ENCODE measurements at places on chromosomes 13 and 19.

- DNase-seq: no peak
Measured at GRCh38 chr19:30602661-30603350, 230.6 kb downstream of the ZNF536 start.

DNA sequence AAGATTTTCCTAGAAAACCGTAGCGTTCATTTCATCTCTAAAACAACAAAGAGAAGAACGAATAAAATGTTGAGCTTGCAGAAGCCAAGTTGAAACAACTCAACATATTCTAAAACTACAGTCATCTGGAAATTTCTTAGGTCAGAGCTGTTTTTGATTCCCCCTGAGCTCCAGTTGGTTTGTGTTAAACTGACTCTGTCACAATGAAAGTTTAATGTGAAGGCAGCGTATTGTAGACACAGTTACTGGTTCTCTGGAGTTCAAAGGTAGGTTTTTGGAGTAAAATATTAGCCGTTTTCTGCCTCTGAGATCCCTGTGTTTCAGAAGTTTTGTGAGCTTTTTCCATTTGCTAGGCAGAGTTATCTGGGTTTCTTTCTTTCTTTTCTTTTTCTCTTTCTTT is 2.2 kb downstream of the ARHGEF7 start:
- DNase-seq: no peak

DNA sequence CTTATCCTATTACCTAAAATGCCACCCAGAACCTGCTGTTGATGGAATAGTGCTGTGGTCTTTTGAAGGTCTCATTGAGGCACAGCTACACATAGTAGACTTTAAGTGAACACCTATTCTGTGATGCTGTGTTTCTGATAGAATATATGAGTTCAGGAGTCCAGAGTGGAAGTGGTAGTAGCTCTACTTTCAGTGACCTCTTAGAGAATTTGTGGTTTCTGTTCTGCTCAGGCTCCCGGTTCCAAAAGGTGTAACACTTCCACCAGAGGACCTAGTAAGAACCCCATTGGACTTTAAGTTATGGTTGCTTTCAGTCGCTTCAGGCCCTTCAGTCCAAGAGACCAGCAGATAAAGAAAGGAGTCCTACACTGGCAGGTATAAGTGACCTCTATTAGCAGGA is 11.4 kb upstream of the MYCBP2 start:
- no peak for DNase-seq

DNA sequence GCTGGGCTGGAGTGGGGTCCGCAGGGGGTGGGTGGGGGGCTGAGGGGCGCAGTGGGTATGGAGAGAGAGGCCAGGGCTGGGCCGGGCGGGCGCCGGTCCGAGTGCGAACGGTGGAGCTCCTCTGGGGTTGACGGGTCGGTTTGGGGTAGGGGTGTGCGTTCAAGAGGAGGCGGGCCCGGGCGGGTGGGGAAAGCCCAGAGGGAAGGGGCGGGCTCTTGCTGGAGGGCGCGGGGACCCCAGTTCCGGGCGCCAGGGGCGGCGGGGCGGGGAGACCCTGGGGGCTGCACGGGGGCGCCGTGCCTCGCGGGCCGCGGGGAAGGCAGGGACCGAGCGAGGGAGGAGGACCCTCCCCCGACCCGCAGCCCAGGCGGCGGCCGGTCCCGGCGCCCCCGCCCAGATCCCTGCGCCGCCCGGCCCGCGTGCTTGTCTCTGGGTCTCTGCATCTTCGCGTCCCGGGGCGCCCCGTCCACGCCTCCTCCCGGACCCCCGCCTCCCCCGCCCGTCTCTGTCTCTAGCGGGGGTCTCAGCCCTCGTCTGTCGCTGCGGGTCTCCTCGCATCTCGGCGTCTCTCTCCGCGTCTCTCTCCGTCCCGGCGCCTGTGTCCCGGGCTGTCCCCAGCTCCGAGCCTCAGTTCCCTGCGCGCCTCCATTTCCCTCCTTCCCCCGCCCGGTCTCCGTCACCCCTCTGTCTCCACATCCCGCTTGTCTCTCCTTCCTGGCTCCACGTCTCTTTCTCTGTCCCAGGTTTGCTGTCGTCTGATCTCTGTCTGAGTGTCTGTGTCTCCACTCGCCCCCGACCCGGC is 8.3 kb upstream of the SHISA7 start:
- no peak for DNase-seq

GRCh38 chr19:35023428-35023827 is 6.8 kb upstream of the SCN1B start:
- no peak for DNase-seq

DNA sequence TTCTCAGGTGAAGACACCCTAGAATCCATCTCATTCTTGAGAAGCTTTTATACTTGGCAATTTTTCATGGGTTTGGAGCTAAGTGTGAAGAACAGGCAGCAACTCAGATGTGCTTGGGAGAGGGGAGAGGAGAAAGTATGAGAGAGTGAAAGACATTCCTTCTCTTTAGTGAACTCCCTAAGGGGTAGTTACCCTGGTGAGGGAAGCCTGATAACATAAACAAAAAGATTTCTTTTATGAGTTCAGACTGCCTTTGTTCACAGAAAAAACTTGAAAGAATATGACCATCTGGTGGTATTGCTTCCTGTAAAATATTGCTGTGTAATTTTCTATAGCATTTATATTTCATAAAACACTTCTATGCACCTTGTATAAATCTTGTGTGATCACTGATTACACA is at the start of gene STOML3:
Gene STOML3, minus strand, starts transcription at position 139 of the 400 bp plus-strand sequence. Its CDS starts 110 bp downstream, at position 29.
- no peak for DNase-seq

- DNase-seq: no peak
Measured at GRCh38 chr13:43214124-43214523, 190.7 kb downstream of the DNAJC15 start.

DNA sequence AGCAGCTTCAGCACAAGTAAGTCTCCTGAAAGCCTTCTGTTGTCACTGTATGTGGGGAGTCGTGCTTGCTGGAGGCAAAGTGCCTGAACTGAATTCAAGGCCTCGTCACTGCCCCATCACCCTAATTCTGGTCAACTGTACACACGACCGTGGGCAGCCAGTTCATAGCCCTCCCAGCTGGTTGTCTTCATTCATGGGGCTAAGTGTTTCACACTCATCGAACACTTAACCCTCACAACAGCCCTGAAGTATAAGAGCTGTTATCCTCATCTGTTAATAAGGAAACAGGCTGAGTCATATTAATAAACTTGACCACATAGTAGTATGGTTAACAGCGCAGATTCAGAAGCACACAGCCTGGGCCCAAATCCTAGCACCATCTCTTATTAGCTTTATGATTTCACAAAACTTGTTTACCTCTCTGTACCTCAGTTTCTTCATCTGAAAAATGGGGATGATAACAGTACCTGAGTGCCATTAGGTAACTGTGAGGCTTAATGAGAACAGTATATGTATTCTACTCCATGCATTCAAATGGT is 66.7 kb downstream of the CDADC1 start:
- no peak for DNase-seq

DNA sequence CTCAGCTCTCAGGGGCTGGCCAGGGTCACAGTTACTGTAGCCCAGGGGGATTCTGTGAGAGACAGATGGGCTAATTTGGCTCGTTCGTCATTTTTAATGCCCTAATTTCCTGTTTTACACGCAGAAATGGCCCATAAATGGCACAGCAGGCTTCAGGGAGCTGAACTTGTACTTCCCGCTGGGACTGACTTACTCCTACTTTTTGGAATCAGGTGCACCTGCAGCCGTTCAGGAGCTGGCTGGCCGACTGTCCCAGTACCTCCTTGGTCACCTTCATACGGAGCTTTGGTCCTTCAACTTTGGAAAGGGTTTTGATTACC is 62.4 kb upstream of the URI1 start:
- DNase-seq: no peak

DNA sequence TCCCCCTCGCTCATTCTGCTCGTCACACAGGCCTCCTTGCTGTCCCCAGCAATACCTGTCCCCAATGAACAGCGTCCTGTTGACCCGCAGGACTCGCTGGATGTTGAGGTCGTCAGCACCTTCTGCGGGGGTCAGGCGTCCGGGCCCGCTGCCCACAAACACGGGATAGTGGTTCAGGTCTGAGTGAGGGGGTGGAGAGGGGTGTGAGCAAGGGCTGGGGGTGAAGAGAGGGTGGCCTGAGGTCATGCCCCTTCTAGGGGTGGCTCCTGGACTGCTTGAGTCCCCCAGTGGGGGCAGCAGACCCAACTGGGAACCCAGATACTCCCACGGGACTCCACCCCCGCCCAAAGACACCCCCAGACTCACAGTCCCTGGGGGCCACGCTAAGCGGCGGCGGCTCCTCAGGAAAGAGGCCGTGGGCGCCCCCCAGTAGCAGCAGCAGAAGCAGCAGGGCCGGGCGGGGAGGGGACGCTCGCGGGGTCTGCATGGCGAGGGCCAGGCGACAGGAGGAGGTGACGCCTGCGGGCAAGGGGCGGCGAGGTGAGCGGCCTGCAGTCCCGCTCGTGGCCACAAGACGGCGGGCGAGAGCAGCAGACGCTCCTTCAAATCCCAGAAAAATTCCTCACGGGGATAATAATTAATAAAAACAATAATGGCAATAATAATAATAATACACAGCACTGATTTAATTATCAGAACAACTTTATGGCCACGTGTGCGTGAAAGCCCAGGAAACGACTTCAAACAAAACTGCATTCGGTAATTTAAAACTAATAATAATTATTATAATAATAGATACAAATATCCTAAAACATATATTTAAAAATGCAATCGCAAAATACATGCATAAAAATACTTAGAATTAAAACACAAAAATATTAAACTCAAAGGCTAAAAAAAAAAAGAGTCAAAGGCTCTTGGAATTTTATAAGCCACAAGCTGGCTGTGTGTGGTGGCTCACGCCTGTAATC is 1.2 kb downstream of the SEMA6B start:
- no peak for DNase-seq

- no peak for DNase-seq
Measured at GRCh38 chr13:113421673-113422270, 31.5 kb downstream of the ADPRHL1 start.

GRCh38 chr13:95659500-95659899 is 15.0 kb upstream of the DZIP1 start:
- no peak for DNase-seq

- DNase-seq: no peak
Measured at GRCh38 chr13:83691966-83692365, 190.3 kb downstream of the SLITRK1 start.

GRCh38 chr19:5479958-5480357 is 24.7 kb downstream of the ZNRF4 start:
- no peak for DNase-seq

- no peak for DNase-seq
Measured at GRCh38 chr19:54421521-54421920, 6.3 kb downstream of the TTYH1 start.

DNA sequence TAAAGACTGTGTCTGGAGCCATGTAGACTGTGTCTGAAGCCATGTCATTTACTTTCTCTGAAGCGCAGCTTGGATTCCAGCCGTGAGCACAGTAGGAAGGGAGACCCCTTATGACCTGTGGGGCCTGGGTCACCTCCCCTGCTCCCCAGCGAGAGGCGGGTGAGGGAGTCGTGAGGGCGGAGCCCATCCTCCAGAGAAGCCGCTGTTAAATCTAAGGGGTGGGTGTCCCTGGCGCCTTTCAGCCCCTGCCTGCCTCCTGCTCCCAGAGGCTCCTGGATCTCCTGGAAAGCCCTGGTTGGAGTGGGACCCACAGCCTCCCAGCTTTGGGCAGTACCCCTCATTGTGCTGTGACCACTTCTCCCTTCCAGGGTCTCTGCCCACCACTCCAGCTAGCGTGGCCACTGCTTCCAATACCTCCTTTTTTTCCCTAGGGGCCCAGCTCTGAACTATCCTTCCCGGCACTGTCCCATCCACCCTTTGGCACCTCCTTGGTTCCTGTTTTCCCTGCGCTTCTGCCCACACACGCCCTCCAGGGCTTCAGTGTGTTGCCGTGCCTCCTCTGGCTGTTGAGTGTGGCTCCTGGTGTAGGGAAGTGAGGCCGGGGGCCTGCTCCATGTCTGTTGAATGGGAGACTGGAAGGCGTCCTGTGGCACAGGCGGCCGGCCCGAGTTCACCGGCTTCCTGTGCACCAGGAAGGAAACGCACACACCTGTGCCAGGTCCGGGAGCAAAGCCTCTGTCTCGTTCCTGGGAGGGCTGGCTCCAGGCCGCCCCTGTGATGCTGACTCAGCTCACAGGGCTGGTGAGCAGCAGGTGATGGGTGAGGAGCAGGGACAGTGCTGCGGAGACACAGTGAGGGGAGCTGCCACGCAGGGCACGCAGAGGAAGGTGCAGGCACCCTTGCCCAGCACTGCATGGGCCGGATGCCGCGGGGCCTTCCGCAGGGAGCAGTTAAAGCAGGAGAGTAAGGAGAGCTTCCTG is 29.4 kb downstream of the ATP4B start:
- DNase-seq: no peak

GRCh38 chr13:88281841-88282240 is 610.7 kb downstream of the SLITRK5 start:
- DNase-seq: no peak

DNA sequence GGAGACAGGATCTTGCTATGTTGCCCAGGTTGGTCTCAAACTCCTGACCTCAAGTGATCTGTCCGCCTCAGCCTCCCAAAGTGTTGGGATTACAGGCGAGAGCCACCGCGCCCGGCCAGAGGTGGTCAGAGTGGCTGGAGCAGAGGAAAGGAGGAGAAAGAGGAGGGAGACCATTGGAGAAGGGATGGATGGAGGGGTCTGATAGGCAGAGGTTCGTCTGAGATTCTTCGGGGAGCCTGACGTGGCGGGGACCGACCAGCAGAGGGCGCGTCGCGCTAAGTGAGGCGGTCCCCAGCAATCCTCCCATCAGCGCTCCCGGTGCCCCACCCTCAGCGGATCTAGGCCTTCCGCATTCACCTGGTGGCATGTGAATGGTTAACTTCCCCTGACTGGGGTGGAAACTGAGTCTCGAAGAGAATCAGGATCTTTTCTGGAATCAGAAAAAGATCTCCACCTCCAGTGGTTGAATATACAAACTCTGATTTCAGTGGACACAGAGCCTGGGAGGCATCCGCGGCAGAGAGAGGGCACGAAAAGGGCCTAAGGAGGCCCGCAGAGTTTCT is 8.8 kb downstream of the GTPBP3 start:
- no peak for DNase-seq

DNA sequence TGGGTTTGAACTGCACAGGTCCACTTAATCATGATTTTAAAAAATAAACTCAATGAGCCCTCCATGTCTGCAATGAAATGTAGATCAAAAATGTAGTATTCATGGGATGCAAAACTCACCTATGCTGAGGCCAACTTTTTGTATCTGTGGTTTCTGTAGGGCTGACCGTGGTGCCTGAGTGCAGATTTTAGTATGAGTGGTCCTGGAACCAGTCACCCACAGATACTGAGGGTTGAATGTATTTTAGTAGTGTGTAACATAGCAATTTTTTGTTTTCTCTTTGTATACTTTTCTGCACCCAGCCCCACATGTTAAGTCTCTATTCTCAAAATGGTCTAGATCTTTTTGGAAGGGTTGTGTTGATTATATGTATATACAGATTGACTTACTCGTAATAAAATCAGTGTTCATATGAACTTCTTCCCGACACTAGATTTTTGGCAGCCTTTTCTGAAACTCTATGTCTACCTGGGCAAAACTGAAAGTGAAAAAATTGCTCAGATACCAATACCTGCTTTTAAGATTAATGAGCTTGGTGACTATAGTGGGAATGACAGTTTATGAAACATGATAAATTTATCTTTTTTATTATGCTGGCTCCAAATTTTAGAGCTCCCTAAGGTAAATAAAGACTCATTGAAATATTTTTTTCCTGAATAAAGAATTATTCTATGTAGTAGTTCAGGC is 51.6 kb downstream of the DNAJC15 start:
- no peak for DNase-seq

- DNase-seq: no peak
Measured at GRCh38 chr19:18160971-18161635, 8.1 kb downstream of the PIK3R2 start.
